GM23338 (cell line): ENCODE measurements at places on chromosomes 1 and 21. TPM values are rescaled to one million over a fixed set of nuclear protein-coding genes. Genes with fewer than 3 reads are reported as not detected.
A peak's percentile ranks its signal among the peaks of the same experiment; 100 is the strongest.

GPN2 gene
- 10.1 and 13.8 TPM in 2 replicates for total RNA-seq

GRCh38 chr1:8297245-8297644, 20.7 kb upstream of the SLC45A1 start:
- DNase-seq = no peak

EPS8L3 gene
- total RNA-seq = not detected in 2 replicates

- no peak for DNase-seq
These were observed 565.8 kb upstream of the USP24 start for GRCh38 chr1:55781003-55781402.

GRCh38 chr1:201542309-201543035, 3.5 kb downstream of the NAV1 start:
- DNase-seq = no peak

AADACL4 gene
- not detected in 2 replicates for total RNA-seq

LCE2C gene
- not detected in 2 replicates for total RNA-seq

GRCh38 chr1:24849672-24850295, 80.3 kb downstream of the RUNX3 start:
- DNase-seq = peak; percentile 62

SPRR2E gene
- not detected in 2 replicates for total RNA-seq

GRCh38 chr1:201793306-201793925, 35.5 kb upstream of the IPO9 start:
- no peak for DNase-seq

- DNase-seq = no peak
These were observed 28.5 kb upstream of the TENT5C start for GRCh38 chr1:117577191-117577885.

SUSD4 gene
- 2.1 and 3.6 TPM in 2 replicates for total RNA-seq

AKNAD1 gene
- total RNA-seq = not detected in 2 replicates

DNA sequence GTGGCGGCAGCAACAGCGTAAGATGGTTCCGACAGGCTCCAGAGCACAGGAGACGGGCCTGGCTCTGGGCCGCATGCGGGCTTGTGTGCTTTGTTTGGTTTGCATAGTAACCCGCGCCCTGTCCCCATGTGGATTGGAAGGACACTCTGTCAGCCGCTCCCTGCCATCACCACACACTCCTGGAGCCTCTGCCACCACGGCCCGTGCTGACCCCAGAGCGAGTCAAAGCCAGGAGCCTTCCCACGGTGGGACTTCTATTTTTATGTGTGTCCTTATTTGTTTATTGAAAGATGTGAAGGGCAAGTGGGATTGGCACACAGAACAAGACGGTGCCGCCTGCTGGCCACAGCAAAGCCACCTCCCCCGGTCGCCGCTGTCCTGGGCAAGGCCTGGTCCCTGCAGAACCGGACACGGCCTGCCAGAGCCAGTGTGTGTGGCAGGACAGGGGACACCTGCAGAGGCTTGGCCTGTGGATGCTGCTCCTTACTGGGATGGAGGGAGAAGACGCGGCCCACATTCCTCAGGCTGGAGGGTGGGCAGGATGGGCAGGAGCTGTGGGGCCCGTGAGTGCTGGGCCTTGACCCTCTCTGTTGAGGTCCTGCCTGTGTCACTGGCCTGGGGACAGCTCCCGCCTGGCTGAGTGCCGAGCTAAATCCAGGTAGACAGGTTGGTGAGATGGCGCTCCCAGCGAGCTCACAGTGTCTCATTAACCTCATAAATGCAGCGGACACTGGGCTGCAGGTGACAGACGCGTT, 64.4 kb downstream of the AGPAT3 start:
- DNase-seq = no peak

GCSAML gene
- not detected in 2 replicates for total RNA-seq

RNU1-3 gene
- under 0.01 TPM in 1 of 2 replicates, not detected in the other for total RNA-seq

DNA sequence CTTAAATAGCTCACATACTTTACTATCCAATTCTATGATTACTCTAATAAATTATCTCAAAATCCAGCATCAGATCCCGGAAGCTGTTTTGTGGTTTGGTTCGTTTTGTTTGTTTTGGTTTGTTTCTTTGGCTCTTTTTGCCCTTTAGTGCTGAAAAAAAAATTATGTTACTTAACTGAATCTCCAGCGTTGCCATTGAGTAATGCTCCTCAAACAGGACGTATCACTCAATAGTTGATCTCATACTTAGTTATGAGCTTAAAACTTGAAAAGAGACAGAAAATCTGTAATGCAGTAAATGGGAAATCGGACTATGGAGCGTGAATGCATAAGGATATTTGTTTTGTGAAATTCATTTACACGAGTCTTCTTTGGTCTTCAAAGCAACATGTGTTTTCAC, 533.8 kb upstream of the TMPRSS15 start:
- DNase-seq = no peak

DNA sequence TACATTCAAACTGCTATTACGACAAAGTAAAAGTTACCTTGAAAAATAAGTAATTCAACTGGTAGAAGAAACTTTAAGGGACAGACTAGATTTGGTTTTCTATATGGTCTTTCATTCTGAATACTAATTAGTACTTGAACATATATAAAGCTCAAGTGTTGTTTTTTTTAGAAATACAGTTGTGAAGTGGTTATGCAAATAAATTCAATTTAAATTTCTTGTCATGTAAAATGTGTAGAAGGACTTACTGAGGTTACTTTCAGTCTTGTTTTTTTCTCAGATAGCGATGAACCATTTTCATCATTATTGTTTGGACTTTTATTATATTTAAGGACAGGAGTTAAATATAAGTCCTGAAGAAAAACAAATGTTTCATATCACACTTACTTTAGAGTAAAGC, 24.4 kb downstream of the HS2ST1 start:
- DNase-seq = no peak

SEC16B gene
- 0.70 and 1.2 TPM in 2 replicates for total RNA-seq

DNA sequence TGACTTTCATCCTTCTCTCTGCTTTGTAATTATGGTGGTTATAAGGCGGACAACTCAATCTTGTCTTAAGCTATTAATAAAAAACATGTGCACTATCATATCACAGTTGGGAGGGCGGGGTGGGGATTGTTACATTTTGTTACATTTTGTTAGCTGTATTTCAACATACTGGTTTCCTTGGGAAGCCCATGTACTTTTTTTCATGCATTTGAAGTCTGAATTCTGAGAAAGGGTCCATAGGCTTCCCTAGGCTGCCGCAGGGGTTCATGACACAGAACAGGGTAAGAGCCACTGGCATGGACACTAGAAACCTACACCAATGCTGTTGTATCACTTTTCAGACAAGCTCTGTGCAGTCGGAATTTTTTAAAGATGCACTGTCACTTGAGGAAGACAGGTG, 178.8 kb downstream of the ETS2 start:
- no peak for DNase-seq

DNA sequence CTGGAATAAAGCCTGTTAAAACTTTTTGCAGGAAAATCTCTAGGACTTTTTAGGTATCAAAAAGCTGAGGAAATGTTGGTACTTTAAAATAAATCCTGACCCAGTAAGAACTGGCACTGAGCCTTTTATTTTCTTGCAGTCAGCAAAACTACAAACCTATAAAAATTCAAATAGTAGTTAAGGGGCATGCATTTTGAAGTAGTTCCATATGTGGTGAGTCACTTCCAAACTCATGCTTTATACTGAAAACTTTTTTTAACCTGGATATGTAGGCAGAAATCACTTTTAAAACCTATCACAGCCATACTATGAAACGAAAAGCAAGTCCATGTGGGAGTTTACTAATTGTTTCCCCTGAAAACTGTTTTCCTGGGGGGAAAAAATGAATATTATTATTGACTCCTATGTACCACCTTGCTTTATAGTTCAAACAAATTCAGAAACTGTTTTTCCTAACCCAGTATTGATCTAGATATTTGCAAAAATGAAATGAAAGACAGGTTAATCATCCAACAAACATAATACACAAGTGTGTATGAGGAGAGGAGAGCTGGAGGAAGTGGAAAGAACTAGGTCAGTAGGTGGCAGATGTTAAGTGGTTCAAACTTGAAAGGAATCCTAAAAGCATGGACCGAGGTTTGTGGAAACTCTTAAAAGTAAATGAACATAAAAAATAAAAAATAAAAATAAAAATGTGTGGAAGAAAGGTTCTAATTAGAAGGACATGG, 30.5 kb downstream of the NRIP1 start:
- no peak for DNase-seq

- no peak for DNase-seq
These were observed 47.8 kb upstream of the RGS5 start for GRCh38 chr1:163250382-163250974.

- DNase-seq = no peak
These were observed 547.4 kb downstream of the PTPRU start for GRCh38 chr1:29783508-29784275.

DNA sequence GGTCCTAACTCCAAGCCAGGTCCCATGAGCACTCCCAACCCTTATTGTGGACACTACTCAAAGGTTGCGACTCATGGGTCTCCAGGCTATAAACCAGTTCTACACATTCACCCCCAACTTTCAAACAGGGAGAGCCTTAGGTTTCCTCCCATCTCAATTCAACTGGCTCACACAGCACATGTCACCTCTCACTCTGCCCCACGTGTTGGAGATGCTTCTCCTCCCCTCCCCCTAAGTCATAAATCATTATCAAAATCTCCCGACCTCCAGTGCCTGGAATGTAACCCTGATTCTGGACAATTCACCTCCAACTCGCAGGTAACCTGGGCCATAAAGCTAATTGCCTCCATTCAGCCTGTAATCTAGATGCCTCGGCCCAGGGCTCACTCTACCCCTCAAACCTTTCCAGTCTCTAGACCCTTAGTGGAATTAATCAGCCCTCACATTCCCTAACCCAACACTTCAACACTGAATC, 595 bp downstream of the AK2 start:
- DNase-seq = peak; percentile 26

ASB17 gene
- total RNA-seq = not detected in 2 replicates

HNRNPU gene
- total RNA-seq = 630 and 687 TPM in 2 replicates

DNA sequence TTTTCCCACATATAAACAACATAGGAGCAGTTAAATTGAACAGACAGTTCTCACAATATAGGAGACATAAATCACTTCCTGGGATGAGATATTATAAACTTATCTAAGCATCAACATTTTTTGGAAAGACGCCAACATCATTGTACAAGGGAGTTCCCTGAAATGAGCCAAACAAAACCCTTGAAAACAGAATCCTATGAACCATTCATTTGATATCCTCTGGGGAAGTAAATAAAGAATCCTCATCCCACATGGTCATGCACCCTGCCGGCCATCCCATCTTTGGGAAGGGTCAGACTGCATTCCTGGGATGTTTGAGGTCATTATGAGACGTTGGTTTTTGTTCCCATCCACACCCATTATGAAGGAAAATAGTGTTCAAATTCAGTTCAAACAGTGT, 111.8 kb upstream of the USP25 start:
- DNase-seq = peak; percentile 46

SRRM1 gene
- 115 and 118 TPM in 2 replicates for total RNA-seq

NES gene
- 85.3 and 95.9 TPM in 2 replicates for total RNA-seq

L1TD1 gene
- 280 and 283 TPM in 2 replicates for total RNA-seq

DNA sequence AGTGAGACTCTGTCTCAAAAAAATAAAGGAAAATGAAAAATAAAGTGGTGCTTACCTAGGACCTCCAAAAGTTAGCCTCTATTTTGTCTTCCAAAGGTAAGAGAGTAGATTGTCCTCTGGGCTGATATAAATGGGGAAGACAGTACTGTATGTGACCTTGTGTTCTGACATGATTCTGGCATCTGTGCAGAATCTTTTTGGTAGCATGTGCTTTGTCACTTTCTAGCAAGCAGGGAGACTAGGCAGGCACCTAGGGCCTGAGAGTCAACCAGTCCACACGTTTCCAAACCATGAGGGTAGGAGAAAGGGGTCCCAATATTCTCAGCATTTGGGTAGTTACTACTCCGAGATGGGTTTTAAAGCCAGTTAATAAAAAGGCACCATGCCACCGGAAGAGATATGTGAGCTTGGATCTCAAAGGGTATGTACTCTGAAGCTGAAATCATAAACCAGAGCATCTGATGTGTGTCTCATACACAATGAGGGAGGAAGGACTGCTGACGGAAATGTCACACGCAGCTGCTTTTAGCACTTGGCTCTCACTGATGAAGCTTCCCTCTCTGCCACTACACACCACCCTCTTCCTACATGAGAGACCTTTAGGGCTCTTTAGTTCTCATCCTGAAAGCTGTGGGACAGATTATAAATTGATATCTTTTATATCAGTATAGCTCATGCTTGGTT, 27.0 kb upstream of the SLC16A1 start:
- DNase-seq = no peak

GRCh38 chr1:91684481-91685196, 184.0 kb downstream of the CDC7 start:
- no peak for DNase-seq

DNA sequence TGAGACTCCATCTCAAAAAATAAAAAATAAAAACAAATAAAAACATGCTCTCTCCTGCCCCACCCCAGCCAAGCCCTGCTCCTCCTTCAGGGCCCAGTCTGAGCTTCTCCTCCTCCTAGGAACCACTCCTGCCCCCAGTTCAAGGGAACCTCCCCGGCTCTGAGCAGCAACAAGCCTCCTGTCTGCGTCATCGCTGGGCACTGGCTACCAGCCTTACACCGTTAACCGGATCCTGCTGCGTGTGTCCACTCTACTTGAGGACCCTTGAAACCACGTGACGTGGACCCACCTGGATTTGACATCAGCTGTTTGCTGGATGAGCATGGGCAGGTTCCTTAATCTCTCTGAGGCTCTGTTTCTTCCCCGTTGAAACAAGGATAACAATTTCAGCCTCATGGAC, 1.6 kb upstream of the TAS1R2 start:
- no peak for DNase-seq

DNA sequence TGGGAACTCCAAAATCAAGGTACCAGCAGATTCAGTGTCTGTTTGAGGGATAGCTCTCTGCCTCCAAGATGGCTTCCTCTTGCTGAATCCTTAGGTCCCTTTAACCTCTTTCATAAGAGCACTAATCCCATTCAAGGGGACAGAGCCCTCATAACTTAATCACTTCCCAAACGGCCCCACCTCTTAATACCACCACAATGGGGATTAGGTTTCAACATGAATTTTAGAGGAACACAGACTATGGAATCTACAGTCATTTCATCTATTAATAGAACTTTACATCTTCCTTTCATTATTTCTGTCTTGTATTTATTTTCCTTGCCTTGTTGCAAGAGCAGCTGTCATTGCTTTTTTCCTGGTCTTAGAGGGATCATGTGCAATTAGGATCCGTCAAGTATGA, 30.3 kb downstream of the HOOK1 start:
- DNase-seq = peak; percentile 3

TNFRSF8 gene
- total RNA-seq = 26.1 and 28.2 TPM in 2 replicates
